ENCODE measurements at places on chromosomes 2 and 18.

DNA sequence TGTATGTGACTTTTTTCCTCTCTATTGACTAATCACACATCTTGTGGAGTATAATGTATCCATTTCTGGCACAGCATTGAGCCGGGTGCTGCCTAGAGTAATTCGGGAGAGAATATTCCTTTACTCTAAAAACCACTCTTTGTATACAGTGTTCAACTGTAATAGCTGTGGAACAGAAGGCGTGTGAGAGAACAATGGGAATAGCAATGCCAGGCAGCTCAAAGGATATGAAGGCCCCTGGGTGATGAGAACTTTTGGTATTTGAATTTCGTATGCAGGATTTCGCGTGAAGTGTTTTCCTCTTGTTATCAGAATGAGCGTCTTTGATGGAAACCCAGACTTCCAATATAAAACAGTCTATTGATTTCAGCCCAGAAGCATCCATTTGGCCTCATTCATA, 84.6 kb upstream of the MAP3K20 start:
- DNase-seq = no peak

DNA sequence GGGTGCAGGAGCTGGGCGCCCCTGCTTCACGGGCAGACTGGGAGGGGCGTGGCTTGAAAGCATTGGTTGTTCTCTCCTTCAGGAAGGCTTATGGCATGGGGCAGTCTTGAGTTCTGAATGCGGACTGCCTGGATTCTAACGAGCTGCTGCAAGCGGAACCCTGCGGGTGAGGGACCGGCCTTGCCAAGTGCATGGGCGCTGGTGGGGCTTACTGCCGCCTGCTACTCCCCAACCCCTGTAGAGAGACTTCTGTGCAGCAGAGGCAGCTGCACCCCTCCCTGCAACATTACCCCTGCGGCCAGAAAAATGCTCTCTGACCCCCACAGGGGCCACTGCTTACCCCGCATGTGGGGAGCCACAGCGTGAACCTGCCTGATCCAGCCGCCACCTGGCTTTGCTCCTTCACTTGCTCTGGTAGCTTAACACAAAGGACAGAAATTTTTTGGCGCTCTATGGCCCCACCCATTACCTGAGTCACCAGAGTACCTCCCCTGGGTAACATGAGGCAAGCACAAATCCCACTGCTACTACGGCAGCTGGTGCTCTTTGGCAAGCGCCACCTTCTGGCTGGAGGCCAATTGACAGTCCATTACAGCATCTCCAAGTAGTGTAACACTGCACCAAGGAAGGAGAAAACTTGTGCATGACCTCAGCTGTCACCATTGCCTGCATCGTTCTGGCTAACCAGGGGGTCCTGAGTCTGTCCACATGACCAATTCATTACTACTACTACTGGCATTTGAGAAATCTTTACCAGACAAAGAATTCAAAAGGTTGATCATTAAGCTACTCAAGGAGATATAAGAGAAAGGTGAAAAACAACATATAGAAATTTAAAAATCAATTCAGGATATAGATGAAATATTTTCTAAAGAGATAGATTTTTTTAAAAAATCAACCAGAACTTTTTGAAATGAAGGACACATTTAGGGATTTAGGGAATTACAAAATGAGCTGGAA, 35.4 kb downstream of the MYL12B start:
- DNase-seq = peak; percentile 89

- DNase-seq = no peak
These were observed 89.7 kb downstream of the TMEM247 start for GRCh38 chr2:46569061-46569560.

DNA sequence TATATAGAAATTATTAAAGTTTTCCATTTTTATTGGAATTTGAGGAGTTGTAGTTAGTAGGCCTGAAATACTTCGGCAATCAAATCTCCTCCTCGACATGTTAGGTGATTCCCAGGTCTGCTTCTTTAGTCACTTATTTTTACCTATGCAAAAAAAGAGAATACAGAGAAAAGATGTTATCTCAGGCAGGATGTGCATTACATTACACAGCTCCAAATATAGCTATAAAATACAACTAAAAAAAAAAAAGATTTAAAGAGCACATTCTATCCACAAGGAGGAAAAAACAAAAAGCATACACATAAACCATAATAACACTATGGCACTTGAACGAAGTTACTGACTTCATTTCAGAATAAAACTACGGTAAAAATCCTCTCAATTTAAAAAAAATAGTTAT, 8.1 kb downstream of the STK17B start:
- DNase-seq = no peak

DNA sequence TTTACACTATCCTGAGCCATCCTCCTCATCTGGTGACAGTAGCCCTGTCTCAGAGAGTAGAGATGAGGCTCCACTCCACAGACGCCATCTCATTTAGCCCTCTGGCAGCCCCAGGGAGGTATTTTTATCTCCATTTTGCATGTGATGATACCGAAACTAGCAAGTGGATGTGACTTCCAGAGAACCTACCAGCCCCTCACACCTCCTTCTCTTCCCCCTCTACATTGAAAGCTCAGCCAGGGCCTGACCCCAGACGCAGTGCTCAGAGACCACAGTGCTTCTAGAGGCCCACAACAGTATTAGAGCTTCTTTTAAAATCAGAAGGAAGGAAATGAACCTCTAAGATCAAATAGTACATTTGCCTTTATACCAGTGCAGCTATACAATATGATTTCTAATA, 8.3 kb downstream of the GYPC start:
- DNase-seq = no peak

GRCh38 chr2:146615778-146616177, 1229.1 kb upstream of the ACVR2A start:
- no peak for DNase-seq

DNA sequence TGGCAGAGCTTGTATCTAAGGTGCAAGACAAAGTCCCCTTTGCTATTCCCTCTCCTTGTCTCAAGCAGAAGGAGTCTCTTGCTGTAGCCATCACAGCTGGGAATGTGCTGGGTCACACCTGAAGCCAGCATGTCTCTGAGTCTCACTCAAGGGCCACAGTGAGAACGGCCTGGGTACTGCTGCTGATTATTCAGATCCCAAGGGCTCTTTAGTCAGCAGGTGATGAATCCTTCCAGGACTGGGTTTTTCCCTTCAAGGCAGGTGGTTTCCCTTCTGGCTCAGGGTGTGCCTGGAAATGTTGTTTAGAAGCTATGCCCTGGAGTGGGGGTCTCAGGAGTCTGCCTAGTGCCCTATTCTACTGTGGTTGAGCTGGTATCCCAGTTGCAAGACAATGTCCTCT, 356.3 kb downstream of the PARD3B start:
- no peak for DNase-seq

- DNase-seq = no peak
These were observed 43.0 kb upstream of the SLC35G4 start for GRCh38 chr18:11566236-11566965.

DNA sequence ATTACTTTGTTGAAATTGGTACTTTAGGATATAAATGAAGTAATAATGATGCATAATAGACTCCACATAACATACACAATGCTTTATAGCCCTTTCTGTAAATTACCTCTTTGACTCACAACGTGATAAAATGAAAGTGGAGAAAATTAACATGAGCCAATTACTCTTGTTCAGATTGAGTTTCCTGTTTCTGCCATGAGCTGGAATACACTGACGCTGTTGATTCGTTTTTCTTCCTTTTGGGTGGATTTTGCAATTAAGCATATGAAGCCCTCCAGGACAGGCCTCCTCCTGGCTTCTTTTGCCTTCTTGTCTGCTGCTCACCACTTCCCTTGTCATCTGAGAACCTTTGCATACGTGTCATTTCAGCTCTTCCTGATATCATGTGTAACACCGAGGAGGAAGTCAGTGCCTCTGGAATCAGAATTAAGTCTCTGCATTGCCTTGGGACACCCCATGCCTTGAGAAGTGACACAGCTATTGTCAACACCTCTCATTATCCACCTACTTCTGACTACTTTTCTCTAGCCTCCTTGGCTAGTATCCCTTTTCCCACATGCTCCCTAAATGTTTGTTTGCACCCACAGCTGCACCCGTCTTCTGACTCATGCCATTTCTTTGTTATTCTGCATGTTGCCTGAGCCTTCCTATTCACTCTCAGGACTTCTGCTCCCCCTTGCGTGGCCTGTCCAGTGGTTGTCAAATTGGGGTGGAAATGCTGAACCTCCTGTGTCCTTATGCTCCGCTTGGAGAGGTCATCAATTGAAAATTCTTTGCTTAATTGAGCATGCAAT, 134.1 kb downstream of the FMNL2 start:
- no peak for DNase-seq

- peak; percentile 29 for DNase-seq
These were observed 199.4 kb downstream of the ZEB2 start for GRCh38 chr2:144320491-144320890.

DNA sequence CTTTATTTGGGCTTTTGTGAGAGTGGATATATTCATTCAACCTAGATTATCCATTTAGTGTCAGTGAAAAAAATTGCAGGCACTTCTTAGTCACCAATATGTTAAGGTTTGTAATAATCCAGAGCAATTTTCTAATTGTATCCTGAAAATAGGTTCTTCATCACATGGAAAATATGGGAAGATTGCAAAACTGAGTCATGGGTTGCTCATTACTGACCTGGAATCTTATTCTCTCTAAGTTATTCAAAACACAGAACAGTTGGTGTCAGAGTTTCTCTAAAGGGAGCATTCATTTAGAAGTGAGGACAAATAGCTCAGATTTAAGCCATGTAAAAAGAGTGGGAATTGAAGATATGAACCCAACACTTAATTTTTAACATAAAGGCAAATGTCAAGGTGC, 181.3 kb downstream of the IKZF2 start:
- DNase-seq = no peak

DNA sequence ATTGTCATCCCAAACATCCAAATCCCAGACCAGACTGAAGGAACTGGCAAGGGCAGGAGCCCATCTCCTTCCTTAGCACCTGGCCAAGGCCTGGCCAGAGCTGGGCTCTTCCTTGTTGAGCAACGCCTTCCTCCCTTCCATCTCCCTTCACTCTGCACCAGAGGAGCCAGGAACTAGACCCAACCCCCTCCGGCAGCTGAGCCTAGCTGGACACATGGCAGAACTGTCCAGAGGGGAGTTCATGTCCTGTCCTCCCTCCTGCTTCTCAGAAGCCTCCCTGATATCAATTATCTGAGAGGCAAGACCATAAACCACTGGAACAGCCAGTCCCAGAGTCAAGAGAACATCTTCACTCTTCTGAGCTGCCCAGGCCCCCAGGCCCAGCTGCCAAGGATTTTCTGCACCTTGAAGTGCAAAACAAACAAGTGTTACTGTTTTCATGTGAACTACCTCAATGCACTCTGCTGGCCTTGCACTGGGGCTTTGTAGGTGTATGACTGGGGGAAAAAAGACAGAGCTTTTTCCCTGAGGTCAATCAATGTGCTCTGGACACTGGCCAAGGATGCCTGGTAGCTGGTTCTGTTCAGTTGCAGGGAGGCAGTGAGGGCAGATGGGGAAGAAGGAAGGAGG, 107.6 kb upstream of the MSH6 start:
- DNase-seq = no peak

DNA sequence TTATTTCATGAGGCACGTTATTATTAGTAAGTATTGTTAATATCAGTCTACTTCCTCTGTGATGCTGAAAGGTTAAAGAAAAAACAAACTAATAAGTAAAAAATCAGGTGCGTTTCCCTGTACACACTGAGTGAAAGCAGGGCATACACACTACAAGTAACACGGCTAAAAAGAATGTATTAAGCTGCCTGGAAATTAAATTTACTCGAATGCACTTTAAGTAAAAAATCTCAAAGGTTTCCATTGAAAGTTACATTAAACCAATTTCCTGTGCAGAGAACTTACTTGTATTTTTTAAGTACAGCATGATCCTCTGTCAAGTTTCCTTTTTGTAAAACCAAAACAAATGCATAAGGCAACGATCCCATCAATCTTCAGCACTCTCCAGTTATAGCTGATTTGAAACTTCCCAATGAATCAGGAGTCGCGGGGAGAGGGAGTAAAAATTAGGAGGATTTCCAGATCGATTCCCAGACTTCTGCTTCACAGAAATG, 633 bp downstream of the BCL2 start:
- DNase-seq = no peak

DNA sequence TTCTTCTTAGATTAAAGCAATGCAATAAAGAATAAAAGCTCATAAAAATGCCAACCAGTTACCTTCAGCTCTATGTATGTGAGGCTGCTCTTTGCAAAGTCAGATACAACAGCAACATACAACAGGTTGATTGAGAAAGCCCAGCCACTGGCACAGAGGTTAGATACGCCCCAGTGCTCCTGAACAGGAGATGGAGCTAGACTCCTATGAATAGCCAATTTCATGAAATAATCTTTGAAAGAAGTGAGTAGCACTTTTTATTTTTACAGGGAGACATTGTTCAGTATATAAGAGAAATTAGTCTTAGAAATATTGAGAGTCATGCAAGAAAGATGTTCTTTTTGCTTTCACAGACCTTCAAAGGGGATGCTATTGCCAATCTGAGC, 362.4 kb upstream of the MEX3C start:
- no peak for DNase-seq

Data from T follicular helper cell (primary cell).